ENCODE measurements at places on chromosomes 7 and 10. TPM values are rescaled to one million over a fixed set of nuclear protein-coding genes. Genes with fewer than 3 reads are reported as not detected.

DNA sequence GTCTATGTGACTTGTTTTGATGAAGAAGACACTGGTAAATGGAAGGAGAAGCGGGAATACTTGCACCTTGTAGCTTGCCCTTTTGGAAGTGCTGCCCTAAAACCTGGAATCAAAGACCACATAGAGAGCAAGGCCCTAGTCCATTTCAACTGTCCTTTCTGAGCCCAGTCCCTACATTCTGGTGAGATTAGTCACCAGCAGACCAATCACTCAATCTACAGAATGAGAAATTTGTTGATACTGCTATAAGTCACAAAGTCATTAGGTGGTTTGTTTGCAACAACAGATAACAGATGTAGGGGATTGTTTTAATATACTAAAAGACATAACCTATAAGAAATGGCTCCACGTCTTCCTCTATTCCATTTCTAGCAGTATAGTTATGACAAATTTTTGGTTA, 33.6 kb downstream of the WASL start:
- DNase-seq, result no peak
- no peak overlapping the region for H3K27ac ChIP-seq
- no peak overlapping the region for H3K4me3 ChIP-seq
- H3K4me1 ChIP-seq, result peaks cover 3% of the 10 kb centered on the region
- no peaks in the 10 kb centered on the region for H3K27me3 ChIP-seq

DNA sequence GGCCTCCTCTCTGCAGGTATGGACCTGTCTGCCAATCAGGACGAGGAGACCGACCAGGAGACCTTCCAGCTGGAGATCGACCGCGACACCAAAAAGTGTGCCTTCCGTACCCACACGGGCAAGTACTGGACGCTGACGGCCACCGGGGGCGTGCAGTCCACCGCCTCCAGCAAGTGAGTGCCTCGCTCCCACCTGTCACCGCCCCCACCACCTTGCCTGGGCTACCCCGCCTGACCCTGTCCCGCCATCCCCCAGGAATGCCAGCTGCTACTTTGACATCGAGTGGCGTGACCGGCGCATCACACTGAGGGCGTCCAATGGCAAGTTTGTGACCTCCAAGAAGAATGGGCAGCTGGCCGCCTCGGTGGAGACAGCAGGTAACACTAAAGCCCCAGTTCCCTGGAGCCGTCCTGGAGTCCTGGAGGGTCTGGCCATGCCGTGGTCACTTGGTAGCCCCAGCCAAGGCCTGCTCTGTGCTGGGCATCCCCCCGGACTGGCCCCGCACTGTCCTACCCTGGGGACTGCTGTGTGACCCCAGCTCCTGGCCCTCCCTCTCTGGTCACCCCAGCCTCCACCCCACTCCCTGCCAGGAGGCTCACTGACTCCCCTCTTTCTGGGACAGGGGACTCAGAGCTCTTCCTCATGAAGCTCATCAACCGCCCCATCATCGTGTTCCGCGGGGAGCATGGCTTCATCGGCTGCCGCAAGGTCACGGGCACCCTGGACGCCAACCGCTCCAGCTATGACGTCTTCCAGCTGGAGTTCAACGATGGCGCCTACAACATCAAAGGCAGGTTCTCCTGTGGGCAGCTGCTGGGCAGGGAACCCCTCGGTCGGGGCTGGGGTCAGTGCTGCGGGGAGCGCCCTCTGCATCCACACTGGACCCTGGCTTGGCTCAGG, 178.0 kb downstream of the RNF216 start:
- no peaks in the 10 kb centered on the region for H3K36me3 ChIP-seq
- H3K4me1 ChIP-seq, result peaks cover 5% of the 10 kb centered on the region
- H3K27ac ChIP-seq, result no peak overlapping the region
- no peaks in the 10 kb centered on the region for H3K27me3 ChIP-seq
- DNase-seq, result peak; percentile 42

Gene REPIN1
- total RNA-seq, result 74.2 TPM

Gene CLRN3
- not detected for total RNA-seq

Gene LRRN3
- 1.0 TPM for total RNA-seq

- H3K36me3 ChIP-seq, result no peaks in the 10 kb centered on the region
- H3K4me1 ChIP-seq, result no peaks in the 10 kb centered on the region
- no peaks in the 10 kb centered on the region for H3K27me3 ChIP-seq
- H3K4me3 ChIP-seq, result no peak overlapping the region
- DNase-seq, result no peak
- H3K27ac ChIP-seq, result no peak overlapping the region
Observed at GRCh38 chr7:141232286-141233051, 158.6 kb downstream of the TMEM178B start.

DNA sequence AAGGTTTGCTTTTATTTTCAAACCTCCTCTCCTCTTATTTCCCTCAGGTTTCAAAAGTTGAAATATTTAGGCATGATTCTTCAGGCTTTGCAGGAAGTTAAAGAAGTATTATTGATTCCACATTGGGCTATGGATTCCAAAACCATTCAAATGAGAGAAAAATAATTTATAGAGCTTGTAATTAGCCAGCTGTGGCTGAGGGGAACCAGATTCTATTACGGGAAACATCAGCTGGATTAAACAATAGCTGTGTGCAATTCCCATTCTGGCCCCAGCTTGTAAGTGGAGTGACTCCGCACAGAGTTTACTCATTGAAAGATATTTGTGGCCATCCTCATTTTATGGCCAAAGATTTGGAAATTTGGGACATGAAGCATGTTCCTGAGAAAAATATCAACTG, 77.0 kb upstream of the PHYHIPL start:
- no peak overlapping the region for H3K4me3 ChIP-seq
- no peak overlapping the region for H3K27ac ChIP-seq
- H3K36me3 ChIP-seq, result no peaks in the 10 kb centered on the region

- H3K4me3 ChIP-seq, result no peak overlapping the region
- DNase-seq, result no peak
- H3K27ac ChIP-seq, result no peak overlapping the region
- no peaks in the 10 kb centered on the region for H3K27me3 ChIP-seq
- no peaks in the 10 kb centered on the region for H3K4me1 ChIP-seq
Observed at GRCh38 chr10:118816471-118817168, 61.9 kb upstream of the CACUL1 start.

GRCh38 chr10:33336582-33337325, 2.3 kb upstream of the NRP1 start:
- no peaks in the 10 kb centered on the region for H3K27me3 ChIP-seq
- no peaks in the 10 kb centered on the region for H3K36me3 ChIP-seq
- H3K27ac ChIP-seq, result peak overlapping the region; percentile 93
- H3K4me3 ChIP-seq, result peak overlapping the region; percentile 69
- H3K4me1 ChIP-seq, result peaks cover 2% of the 10 kb centered on the region
- DNase-seq, result peak; percentile 76

Gene ARMC3
- 1.7 TPM for total RNA-seq

Gene PHTF2
- total RNA-seq, result 22.2 TPM

Gene OPALIN
- total RNA-seq, result not detected
